ENCODE measurements at places on chromosomes 2 and 18.

GRCh38 chr2:177692783-177693269 is 300.3 kb downstream of the AGPS start:
- DNase-seq = no peak

DNA sequence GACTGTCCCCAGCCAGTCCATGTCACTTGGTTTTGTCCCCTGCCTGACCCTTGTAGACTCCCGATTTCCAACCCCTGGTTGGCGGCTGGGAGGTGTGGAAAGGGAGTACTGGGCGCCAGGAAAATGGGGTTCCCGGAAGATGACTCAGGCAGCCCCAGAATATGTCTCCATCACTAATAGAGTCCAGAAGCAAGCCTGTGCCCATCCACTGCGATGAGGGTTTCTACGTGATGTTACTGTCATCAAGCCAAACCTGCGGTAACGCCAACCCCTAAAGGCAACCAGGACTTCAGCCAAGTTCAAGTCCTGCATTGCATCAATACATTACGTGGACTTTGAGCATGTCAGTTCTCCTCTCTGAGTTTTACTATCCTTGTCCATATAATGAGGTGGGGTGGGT is 62.0 kb upstream of the TAF1B start:
- no peak for DNase-seq

DNA sequence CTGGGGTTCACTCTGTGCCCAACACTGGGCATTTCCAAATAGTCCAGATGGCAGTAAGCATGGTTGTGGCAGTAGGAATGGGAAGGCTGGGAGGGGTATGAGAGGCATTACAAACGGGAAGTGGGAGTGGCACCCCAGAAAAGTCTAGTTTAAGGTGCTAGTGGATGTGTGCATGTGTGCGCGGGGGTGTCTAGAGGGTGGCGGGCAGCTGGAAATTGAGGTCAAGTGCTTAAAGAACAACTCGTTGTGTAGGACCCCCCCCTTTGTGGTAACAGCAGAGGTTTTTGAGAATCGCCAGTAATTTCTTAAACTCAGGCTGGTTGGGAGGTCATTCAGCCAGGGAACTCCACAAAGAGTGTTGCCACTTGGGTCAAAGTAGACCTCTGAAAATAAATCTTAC is 69.9 kb downstream of the RHBDD1 start:
- no peak for DNase-seq

- DNase-seq = no peak
These were observed 187.0 kb downstream of the OSR1 start for GRCh38 chr2:19171409-19171808.

GRCh38 chr2:15040429-15041084 is 408.0 kb downstream of the LRATD1 start:
- no peak for DNase-seq

DNA sequence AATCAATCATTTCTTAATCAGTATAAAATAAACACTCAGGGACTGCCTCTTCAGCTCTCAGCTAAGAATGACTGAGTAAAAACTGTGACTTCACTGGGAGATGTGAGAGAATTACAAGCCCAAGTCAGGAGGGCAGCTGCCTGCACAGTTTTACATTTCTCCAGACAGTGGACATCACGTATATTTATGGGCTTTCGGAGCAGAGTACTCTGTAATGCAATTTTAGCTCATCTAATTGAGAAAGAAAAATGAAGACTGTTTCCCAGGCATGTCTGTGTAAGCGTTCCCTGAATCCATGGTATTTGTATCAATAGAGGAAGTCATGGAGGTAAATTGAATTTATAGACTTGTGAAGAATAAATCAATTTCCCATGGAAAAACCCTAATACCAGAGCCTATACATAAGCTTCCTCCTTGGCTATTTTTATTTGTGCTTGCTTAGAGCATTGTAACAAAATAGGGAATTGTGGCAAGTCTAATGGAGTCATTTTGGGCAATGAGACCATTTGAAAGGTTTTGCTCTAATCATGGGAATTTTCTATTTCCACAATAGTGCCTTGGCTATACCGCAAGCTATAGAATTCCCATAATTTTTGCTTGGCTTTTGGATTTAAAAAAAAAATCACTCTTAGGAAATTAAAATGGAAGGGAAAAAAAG is 87.2 kb downstream of the SLC5A7 start:
- no peak for DNase-seq

DNA sequence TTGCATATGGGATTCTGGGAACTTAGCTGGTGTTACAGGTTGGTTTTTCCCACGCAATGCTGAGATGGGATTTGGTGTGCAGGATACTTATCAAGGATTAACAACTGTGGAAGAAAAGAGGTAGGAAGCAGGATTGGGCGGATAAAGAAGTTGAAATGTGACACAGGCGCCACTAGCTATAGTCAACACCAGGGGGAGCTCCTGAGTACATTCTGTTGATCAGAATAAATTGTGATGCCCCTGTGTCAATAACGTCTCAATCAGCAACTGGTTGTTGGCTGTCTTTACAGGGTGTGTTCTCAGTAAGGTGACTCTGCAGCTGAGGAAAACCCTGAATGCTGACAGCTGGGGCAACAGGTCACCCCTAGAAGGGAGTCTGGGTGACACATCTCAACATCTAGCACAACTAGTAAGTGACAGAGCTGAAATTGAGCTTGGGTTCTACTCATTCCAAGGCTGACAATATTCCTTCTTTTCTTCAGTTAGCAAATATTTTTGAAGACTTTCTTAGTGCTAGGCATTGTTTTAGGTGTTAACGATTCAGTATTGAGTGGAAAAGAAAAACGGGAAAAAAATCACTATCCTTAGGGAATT is 143.0 kb downstream of the ARL6IP6 start:
- no peak for DNase-seq

DNA sequence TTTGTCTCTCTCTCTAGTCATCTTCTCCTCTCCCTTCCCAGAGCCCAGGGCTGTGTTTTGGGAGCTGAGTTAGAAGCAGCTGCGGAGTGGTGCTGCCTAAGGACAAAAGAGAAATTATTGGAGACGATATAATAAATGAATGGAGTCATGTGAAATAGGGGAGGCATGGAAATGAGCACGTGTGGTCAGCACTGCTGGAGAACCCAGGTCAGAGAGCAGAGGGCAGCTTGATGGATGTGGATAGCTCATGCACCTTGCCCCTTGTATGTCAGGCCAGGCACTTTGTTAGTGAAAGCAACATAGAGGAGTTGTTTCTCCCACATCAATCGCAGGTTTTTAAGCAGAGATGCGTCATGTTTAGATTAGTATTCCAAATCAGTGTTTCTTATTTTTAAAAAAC is 15.7 kb downstream of the TTR start:
- DNase-seq = no peak

- no peak for DNase-seq
These were observed 3.4 kb downstream of the TCF23 start for GRCh38 chr2:27152102-27152795.

GRCh38 chr2:231687133-231687852 is 21.0 kb upstream of the PTMA start:
- DNase-seq = peak; percentile 30

DNA sequence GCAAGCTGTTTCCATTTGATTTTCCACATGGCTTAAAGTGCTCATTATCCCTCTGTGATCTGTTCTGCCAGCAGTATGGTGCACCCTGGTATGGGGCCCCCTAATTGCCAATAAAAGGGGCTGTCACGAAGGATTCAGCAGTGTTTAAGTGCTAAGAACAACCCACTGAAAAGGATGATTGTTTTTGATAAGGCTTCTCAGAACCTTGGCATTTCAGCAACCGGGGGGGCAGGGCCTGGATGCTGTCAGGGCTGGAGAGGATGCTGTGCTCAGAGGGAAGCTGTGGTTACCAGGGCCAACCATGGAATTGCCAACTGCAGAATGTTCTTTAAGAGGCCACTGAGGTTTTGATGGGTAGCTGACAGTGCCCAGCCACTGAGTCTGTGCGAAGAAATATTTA is 117.8 kb downstream of the CTIF start:
- no peak for DNase-seq

- DNase-seq = no peak
These were observed 221.5 kb downstream of the ANKRD30B start for GRCh38 chr18:14969500-14969899.

DNA sequence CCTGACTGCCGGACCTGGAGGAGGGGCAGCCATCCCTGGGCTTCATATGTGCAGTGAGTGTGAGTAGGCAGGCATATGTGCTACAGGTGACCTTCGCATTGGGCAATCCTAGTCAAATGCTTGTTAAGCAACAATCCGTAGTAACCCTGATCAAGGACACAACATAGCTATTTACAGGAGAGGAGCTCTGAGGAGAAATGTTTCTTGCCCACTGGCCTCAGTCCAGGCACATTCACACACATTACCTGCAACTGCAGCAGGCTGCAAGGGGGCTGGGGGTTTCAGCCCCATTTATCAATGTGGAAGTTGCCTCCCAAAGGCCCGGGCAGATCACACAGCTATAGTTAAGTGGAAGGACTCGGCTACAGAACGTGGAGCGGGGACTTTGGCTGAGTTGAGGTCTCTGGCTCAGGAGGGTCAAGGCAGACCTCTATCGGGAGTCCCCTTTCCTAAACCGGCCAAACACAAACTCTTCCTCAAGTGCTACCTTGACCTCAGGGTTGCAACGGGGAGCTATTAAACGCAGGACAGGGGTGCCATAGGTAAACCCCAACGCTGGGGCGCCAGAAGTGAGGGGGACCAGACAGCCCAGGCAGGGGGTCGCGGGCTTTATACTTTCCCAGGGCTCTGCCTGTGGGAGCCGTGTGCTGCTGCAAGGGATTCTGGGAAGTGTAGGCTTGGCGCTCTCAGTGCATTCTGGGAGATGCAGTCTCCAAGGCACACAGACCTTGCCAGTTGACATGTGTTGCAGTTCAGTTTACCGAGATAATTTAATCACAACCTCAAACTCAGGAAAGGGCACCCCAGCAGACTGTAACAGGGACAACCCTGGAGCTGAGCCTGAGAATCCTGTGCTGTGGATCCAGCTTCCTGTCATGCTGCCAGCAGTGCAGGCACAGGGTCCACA is 9.4 kb downstream of the KHK start:
- DNase-seq = no peak

GRCh38 chr2:238114851-238115660 is 14.9 kb downstream of the ESPNL start:
- DNase-seq = no peak

GRCh38 chr2:230711224-230711623 is 1.4 kb upstream of the CAB39 start:
- no peak for DNase-seq

DNA sequence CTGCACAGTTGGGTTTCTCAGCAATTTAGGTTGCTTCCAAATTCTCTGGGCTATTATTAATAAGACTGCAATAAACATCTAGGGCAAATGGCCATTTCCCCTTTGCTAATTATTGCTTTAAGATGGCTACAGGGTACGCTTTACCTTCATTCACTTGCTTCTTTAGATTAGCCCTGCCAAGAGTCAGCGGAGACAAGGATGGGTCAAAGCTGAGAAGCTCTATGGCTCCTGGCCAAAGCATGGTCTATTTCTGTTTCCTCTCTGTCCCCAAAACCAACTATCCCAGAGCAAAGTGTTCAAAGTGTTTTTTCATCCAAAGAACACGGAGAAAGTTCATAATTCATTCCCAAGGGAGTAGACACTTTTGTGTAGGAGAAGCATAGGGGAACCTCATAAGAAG is 75.2 kb upstream of the NFU1 start:
- no peak for DNase-seq

- DNase-seq = no peak
These were observed 216.8 kb downstream of the CAMKMT start for GRCh38 chr2:44578471-44579093.

DNA sequence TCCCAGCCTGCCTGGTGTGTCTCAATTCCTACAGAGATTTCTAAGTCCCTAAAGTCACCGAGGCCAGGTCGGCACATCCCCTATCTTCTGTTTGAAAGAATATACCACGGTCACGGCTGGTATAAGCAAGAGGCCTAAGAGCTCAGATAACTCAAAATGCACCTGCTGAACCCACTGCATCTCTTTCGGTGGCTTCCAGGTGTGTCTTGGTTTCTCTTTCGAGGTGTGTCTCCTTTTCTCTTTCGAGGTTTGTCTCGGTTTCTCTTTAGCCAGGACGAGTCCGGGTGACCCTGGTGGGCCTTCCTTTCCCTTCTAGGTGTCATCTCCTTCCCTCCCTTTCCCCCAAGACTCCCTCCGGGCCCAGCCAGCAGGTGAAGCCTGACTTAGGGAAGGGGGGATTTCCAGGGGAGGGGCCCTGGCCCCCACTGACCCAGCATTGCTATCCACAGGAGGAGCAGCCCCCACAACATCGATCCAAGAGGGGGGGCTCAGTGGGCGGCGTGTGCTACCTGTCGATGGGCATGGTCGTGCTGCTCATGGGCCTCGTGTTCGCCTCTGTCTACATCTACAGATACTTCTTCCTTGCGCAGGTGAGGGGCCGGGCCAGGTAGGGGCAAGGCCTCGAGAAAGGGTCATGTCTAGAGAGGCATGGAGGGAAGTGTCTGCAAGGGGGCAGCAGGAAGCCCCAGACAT is 8.4 kb downstream of the ITM2C start:
- no peak for DNase-seq

DNA sequence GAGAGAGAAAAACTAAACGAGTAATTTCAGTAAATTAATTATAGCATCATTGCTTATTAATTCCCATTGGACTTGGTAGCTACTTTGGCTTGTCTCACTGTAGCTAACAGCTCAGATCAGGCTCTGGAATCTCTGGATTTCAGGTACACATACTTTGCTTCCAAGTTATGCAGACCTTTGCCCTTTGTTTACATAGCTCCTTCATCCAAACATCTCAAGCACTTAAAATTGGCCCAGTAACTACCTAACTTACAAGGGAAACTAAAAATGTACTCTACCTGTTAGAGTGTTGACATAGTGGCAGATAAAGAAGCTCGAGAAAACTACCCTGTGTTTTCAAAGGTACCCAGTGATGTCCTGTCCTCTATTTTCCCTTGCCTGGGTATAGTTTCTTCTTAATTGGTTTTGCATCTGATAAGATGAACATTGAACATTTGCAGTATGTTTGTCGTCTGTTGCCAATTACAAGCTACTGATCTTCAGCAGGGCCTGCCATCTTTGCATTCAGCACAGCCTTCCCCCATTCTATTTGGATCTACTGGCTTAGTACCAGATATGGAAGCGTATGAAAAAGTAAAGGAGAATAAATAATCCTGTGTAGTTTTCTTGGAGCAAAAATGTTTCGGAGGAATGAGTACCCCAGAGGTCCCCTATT is 601.5 kb upstream of the FANCL start:
- DNase-seq = no peak

DNA sequence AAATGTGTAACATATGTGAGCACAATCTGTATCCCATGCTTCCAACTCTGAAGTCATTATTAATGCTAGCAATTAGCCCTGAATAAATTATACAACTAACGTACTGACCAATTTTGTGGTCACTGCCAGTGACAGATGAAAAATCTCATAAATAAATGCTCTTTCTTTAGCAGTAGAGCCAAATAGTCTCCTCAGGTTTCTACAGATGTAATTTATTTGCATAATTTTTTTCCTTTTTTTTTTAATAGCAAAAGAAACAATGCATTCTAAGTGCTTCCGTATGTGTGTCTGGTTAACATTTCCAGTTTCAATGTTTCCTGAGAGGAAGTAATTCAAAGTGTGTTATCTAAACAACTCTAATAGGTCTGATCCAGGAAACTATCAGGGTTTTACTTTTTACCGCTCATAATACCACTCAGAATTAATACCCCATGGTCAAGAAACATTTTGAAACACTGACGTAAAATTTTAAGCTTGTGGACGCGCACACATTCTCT is 108.4 kb downstream of the MEP1B start:
- no peak for DNase-seq
